ENCODE measurements at places on chromosomes 13 and 19.

DNA sequence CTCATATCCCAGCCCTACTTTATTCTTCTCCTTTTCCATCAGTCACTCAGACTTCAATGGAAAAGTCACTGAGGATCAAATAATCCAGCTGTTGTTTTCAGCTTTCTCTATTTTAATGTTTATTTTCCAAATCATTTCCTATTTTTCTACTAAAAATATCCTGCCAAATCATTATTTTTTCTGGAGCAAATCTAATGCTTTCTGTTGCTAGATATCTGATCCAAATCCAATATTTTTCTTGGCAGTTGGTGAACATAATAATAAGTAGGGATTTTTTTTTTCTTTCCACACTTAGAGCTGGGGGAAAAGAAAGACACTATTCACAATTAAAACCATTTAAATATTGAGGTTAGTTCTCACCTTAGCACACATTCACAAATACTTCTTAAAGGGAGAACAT is 656.1 kb downstream of the DACH1 start:
- no peak for DNase-seq

DNA sequence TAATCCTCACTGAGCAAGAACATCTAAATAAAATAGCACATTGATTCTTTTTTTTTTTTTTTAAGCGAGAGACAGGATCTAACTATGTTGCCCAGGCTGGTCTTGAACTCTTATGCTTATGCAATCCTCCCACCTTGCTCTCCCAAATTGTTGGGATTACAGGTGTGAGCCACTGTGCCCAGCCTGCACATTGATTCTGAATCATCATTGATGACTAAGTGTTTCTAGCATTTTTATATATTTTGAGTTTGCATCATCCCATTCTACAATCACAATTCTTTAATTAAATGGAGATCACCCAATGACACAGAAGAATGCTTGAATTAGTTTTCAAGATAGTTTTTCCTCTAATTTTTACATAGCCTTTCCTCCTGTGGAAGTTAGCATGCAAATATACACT is 354.1 kb downstream of the KLF5 start:
- no peak for DNase-seq

DNA sequence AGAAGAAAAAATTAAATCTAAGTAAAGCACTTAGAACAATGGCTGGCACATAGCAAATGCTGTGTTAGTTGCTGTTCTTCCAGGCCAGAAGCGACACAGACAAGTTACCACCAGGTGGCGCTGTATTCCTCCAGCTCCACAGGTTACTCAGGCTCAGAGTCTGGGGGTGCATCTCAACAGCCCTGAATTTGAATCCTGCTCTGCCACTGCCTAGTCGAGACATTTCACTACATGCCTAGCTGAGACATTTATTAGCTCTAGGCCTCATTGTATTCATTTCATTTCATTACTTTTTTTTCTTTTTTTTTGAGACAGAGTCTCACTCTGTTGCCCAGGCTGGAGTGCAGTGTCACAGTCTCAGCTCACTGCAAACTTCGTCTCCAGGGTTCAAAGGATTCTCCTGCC is 16.4 kb upstream of the CYP2B6 start:
- DNase-seq = peak; percentile 74

GRCh38 chr19:49224879-49225278 is 67.3 kb downstream of the TRPM4 start:
- DNase-seq = peak; percentile 51

DNA sequence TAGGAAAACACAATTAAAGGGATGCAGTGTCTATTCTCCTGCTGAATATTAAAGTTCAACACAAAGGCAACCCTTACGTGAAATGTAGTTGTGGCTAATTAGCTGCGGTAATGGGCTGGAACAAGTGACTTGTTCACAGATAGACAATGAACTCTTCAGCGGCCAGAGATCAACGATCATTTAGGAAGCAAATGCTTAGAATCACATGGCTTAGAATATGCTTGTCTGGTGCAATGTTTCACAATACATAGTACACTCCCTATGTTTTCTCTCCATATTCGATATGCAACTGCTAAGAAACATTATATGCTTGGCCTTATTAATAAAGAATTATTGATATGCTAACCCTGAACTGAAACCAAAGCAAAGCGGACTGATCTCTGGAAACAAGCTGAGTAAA is 25.7 kb upstream of the MTUS2 start:
- no peak for DNase-seq

- no peak for DNase-seq
These were observed 214.8 kb downstream of the COG6 start for GRCh38 chr13:39870197-39870747.

DNA sequence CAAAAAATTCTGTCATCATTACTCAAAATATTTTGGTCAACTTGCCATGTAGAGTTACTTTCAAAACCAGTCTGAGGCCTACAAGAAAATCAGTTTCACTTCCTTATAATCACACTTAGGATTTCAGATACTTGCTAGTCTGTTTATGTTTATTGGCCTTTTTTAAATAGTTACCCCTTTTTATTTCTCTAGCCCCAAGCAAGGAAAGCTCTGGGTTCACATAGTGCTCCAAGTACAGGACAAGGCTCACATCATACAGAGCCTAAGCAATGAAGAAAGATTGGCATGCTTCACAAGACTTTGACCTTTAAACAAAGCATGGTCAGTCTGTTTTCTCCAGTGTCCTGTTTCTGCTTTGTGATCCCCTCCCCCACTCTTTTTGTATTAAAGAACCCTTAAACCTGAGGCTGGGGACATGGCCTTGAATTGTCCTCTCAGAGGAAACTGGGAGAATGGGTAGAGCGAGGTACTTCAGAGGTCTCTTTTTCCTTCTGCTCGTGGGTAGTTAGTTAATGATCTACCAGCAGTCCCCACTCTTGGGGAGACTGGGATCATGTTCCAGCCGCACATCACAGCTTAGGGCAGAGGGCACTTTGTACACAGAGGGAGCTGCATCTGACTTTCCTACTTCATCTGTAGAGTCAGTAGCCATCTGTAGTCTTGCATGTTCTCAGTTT is 30.7 kb downstream of the CEACAM1 start:
- DNase-seq = no peak

- DNase-seq = peak; percentile 78
These were observed 22.4 kb downstream of the EPSTI1 start for GRCh38 chr13:42969565-42970172.

- DNase-seq = no peak
These were observed 11.4 kb downstream of the N4BP2L2 start for GRCh38 chr13:32527151-32527550.

DNA sequence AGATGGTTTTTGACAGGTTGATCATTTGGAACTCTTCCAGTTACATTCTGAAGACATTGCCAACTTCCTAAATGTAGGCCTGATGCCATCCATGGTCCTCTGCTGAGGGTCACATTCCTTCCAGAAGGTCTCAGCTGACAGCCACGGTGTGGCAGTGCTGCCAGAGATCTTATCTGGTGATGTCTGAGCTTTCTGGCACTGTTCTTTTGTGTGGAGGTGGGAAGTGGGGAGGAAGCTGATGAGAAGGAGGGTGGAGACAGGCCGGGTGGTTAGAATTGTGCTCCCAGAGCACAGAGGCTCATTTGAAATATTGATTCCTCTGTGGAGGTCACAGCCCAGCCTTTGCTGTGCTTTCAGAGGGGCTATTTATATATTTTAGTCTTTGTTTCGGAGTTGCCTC is 16.1 kb upstream of the MTIF3 start:
- DNase-seq = no peak

- no peak for DNase-seq
These were observed 319.0 kb downstream of the KCNRG start for GRCh38 chr13:50334115-50334778.

- no peak for DNase-seq
These were observed 941 bp downstream of the ZNF160 start for GRCh38 chr19:53102206-53102755.

- no peak for DNase-seq
These were observed 11.5 kb downstream of the STXBP2 start for GRCh38 chr19:7648265-7649014.

DNA sequence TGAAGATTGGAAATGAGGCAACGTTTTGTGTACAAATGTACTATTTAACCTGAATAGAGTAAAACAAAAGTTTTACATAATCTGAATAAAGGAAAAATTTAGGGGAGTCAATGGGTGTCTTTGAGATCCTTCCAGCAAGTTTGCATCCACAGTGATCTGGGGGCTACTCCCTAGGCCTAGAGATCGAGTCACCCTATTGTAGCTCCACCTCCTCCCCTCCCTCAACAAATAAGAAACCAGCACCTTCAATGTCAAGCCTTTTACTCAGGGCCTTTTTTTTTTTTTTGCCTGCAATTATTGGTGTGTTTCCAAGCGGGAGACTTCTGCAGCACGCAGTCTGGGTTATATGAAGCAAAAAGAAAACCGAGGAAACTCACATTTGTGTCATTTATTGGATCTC is 16.3 kb upstream of the RAP2A start:
- DNase-seq = no peak

DNA sequence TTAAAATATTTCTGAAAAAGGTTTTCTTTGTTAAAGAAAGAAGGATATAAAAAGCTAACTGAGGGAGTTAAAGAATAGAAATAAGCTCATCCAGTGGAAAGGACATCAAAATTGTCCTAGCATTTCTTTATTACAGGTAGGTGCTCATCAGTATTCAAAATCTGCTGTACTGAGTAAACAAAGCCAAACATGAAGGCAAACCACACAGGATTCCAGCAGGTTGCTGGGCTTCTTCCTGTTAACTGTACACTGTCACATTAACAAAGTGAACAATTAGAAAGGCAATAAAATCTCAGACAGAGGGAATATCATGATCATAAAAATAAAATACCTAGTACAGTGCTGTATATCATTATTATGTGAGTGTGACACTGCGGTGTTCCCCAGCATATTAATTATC is 1541.0 kb downstream of the SLITRK5 start:
- DNase-seq = no peak

DNA sequence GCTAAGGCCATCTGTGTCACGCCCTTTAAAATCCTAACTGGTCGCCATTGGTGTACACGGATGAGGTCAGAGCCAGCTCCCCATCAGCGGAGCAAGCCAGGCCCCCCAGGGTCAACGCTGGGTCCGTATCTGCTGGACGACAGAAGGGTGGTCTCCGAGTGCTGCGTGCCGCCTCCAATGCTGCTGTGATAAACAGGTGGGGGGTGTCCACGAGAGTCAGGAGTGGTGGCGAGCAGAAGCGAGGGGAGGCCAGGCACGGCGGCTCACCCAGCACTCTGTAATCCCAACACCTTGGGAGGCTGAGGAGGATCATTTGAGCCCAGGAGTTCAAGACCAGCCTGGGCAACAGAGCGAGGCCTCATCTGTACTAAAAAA is 30.8 kb upstream of the CACTIN start:
- no peak for DNase-seq

DNA sequence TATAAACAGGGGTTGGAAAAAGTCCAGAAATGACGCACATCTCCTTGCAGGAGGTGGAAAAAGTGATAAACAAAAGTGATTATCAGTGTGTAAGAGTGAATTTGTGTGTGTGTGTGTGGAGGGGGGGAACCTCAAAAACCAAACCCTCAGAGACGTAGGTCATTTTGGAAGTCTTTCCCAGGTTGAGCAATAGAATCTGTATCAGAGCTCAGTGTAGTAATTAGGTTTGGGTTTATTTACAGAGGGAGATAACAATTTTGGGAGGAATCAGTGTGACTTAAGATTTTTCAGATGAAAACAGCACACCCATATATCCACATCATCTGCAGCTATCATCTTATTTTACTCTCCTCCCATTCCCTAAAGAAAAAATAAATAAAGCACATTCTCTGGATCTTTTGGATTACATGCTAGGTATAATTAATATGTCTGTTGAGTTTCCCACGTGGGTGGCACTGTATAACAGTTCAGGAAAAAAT is 406.4 kb downstream of the FGF9 start:
- DNase-seq = no peak

DNA sequence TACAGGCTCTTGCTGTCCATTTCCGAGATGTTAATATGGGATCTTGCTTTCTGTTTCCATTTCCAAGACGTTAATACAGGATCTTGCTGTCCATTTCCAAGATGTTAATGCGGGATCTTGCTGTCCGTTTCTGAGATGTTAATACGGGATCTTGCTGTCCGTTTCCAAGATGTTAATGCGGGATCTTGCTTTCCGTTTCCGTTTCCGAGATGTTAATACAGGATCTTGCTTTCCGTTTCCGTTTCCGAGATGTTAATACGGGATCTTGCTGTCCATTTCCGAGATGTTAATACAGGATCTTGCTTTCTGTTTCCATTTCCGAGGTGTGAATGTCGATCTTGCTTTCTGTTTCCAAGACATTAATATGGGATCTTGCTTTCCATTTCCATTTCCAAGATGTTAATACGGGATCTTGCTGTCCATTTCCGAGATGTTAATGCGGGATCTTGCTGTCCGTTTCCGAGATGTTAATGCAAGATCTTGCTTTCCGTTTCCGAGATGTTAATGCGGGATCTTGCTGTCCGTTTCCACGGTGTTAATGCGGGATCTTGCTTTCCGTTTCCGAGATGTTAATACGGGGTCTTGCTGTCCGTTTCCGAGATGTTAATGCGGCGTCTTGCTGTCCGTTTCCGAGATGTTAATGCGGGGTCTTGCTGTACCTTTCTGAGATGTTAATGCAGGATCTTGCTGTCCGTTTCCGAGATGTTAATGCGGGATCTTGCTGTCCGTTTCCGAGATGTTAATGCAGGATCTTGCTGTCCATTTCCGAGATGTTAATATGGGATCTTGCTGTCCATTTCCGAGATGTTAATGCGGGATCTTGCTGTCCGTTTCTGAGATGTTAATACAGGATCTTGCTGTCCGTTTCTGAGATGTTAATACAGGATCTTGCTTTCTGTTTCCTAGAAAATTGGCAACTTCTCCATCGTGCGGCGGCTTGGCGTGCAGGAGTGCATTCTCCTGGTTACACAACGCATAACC is 38.3 kb downstream of the PEX11G start:
- DNase-seq = no peak

- no peak for DNase-seq
These were observed 177.3 kb upstream of the SLC10A2 start for GRCh38 chr13:103243495-103243894.
